ENCODE measurements at places on chromosomes 5 and 9.

GRCh38 chr9:129382281-129383018, 204.4 kb upstream of the IER5L start:
- no peak for DNase-seq

DNA sequence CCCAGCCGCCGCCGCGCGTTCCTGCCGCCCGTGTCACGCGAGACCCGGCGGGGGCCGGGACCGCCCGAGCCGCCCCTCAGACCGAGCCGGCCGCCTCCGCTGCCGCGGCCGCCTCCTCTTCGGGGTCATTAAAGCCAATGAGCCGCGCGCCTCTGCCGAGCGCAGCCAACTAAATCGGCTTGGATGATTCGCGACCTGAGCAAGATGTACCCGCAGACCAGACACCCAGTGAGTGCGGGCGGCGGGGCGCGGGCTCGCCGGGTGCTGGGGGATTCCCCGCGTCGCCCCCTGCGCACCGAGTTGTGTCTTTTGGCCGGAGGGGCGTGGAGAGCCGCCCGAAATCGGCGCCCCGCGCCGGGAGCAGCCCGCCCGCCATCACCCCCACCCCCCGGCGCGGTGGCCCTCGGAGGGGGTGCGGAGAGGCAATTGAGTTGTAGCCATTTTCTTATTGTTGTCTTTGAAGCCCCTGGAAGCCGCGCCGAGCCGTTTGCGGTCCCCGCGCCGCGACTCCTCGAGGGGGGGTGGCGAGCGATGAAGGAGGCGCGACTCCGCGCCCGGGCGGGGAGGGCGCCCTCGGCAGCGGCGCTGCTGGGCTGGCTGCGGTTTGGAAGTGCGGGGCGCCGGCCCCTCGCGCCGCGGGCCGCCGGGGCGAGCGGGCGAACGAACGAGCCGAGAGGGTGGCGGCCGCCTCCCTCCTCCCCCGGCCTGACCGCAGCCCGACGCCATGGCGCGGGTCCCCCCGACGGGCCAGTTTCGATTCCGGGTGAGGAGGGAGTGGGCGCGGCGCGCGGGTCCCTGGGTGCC, 1.0 kb downstream of the TLE4 start:
- DNase-seq = peak; percentile 65

GRCh38 chr9:123511326-123512277, 155.6 kb downstream of the CRB2 start:
- no peak for DNase-seq

DNA sequence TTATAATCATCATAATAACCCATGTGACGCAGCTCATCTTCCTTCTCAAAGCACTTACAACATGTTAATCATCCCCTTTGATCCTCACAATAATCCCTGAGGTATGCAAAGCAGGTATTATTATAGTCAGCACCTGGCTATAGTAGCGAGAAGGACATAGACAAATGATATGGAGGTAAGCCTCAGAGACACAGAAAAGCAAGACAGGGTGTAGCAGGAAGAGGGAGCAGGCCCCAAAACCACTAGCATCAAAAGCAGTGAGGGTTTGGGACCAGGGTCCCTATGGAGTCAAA, 139.2 kb upstream of the SLC30A5 start:
- DNase-seq = no peak

GRCh38 chr5:131794586-131794985, 2.2 kb downstream of the FNIP1 start:
- no peak for DNase-seq

- DNase-seq = no peak
These were observed 11.1 kb downstream of the URM1 start for GRCh38 chr9:128382261-128382660.

- no peak for DNase-seq
These were observed 1.4 kb upstream of the ERGIC1 start for GRCh38 chr5:172832383-172833315.

DNA sequence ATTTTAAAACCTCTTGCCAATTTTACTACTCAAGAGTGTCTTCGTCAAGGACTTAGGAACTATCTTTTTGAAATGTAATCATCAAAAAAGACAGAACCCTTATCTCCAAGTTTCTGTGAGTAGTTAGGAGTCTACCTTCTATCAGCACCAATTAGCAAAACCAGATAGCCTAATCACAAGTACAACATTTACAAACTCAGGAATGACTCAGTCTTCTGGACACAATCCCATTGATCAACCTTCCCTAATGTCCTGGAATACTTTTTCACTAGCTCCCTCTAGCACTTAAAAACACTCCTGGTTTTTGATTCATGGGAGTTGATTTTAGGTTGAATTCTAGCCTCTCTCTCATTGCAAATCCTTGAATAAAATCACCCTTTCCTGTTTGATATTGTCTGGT, 680.7 kb downstream of the PRR16 start:
- DNase-seq = no peak

GRCh38 chr5:150350524-150351344, 6.8 kb upstream of the TCOF1 start:
- peak; percentile 59 for DNase-seq

DNA sequence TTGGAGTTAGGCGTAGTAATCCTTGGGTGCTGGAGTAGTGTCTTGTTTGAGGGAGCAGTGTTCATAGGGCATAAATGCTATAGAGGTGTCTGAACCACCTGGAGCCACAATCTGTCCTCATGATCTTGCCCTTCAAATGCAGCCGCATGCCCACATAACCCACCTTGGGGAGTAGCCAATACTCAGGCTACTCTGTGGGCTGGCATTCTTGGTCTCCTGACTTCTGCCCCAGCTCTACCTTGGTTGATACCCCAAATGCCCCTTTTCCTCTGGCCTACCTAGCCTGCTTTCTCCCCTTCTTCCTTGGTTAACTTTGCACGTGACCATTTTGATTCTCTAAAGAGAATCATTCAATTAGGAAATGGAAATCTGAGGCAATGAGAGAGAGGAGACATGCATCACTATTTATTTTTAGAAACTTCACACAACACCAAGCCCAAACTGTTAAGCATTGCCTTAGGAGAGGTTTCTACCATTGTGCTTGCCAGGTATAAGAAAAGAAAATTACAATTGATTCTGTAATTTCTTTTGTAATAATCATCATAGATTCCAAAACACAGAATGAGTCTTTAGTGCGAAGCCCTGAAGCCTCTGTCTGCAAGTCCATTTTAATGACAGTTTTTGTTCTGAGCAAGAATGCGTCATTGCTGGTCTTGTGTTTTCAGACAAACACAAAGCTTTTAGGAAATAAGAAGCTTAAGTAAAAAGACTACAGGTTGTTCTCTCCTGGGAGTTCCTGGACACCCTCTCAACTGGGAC, 135.2 kb downstream of the C9orf152 start:
- DNase-seq = no peak

DNA sequence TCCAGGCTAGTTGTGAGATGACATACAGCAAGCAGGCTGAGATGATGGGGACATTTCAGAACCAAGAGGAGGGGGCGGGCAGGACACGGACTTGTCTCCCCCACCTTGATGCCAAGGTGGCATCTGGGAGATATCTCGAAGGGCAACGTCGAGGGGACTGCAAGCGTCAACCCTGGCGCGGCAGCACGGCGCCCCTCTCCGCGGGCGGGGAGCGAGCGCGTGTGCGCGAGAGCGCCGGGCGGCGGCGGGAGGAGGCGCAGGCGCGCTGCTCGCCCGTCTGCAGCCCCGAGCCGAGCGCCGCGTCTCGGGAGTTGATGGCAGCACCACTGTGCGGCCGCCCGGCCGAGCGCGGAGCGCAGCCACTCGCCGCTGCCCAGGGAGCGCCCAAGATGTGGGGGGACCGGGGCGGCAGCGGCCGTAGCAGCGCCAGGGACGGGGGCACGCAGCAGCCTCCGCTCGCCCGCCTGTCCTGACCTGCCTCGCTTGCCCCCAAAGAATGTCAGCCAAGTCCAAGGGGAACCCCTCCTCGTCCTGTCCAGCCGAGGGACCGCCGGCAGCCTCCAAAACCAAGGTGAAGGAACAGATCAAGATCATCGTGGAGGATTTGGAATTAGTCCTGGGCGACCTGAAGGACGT, at the start of gene PRR16:
PRR16 (plus strand) TSS at position 310 of the 636 bp plus-strand sequence.
- DNase-seq = peak; percentile 23

- no peak for DNase-seq
These were observed 24.8 kb upstream of the OTP start for GRCh38 chr5:77663090-77663863.

GRCh38 chr9:107161338-107161737, 121.7 kb upstream of the RAD23B start:
- no peak for DNase-seq

DNA sequence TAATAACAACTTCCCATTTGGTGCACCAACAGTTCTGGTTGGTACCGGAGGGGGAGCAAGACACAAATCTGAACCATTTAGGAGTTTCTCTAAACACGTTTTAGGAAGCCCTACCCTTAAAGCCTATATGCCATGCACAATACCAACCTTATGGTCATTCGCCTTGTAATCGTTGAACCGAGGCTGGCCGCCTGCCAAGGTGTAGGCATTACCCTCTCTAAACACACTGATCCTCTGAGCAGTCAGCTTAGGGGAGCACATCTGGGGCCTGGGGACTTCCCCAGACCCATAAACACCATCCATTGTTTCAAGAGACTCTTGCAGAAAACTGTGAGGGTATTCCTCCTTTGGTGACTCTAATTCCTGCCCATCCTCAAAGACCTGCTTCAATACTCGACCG, 328 bp downstream of the GRXCR2 start:
- DNase-seq = no peak

DNA sequence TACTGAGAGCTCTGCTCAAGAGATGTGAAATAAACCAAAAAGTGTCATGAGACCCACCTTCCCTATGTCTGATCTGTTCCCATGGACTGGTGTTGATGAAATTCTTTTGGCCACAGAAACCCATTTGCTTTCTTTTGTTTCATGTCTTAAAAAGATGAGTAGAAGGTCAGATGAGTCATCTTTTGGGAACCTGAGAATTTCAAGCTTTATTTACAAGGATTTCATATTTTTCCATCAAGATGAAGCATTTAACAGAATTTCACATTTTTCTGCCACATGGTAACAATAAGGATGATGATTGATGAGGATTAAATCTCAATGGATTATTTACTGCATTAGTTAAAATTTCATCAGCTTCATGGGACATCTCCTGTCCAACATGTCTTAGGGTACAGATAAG, 337.8 kb downstream of the DEPDC1B start:
- no peak for DNase-seq

- DNase-seq = no peak
These were observed 60.6 kb upstream of the FCN1 start for GRCh38 chr9:134978272-134978671.

DNA sequence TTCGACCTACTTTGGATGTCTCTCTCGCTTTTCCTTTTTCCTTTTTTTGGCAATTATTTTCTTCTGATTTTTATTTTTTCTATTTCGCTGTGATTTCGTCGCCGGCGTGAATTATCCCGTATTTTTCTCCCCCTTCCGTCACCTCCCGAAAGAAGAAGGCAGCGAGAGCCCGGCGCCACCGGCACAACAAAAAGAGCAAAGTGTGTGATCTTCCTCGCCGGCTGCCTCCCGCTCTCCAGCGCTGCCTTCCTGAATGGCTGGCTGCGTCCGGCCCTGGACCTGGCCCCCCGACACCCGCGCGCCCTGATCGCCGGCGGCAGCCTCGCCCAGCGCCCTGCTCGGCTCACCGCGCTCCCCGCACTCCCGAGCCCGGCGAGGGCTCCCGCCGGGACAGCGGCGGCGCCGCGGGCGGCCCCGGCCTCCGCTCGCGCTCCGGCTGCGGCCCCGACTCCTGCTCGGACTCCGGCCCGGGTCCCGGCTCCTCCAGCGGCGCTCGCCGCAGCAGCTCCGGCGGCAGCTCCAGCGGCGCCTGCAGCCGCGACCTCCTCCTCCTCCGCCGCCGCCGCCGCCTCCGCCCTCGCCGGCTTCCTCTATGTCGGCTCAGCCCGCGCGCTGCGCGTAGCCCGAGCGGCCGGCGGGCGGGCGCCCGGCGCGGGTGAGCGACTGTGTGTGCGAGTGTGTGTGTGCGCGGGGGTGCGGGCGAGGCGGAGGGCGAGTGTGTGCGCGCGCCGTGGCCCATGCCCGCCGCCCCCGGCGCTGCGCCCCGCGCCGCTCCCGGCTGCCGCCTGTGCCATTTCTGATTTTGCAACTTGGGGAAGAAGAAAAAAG, 960 bp downstream of the NR2F1 start:
- DNase-seq = no peak

DNA sequence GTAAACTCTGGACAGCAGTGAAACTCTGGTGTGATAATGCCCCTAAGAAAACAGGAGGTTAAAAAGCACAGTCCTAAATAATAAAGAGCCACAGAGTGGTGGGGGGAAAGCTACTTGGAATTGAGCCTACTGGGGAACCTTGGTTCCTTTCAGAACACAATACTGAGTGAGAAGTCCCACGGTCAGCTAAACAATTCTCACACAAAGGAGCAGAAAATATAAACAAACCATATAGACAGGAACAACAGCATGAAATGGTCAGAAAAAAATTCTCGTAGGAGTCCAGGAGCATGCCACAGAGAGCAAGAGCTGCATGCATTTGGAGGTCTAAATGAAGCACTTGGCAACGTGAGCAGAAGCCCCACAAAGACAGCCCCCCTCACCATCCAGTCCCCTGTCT, 56.0 kb downstream of the TEK start:
- no peak for DNase-seq

DNA sequence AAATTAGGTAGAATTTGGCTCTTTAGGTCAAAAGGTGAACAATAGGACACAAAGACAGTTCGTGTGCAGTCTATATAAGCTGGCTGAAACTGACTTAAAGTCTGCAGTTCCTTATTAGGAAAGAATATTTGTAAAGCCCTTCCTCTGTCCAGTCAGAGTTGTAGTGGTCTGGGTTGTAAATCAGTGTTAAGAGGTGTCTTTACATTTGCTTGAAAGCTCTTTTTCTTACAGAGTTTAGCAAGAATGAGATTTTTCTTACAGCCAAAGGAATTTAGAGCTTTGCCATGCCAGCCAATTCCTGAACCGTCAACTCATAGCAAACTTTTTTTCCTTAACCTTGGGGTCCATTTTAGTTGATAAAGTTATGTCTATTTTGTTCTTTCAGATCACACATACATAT, 786.1 kb upstream of the CTNND2 start:
- no peak for DNase-seq

- DNase-seq = no peak
These were observed 5.9 kb downstream of the PNPLA7 start for GRCh38 chr9:137544176-137544760.

- DNase-seq = peak; percentile 68
These were observed 1.0 kb downstream of the MATR3 start for GRCh38 chr5:139294374-139295165.

GRCh38 chr9:130198501-130199179, 26.4 kb downstream of the NCS1 start:
- DNase-seq = no peak

- DNase-seq = no peak
These were observed 47.9 kb upstream of the HSPA9 start for GRCh38 chr5:138623053-138623452.

GRCh38 chr5:40288800-40289485, 390.8 kb upstream of the PTGER4 start:
- DNase-seq = no peak

DNA sequence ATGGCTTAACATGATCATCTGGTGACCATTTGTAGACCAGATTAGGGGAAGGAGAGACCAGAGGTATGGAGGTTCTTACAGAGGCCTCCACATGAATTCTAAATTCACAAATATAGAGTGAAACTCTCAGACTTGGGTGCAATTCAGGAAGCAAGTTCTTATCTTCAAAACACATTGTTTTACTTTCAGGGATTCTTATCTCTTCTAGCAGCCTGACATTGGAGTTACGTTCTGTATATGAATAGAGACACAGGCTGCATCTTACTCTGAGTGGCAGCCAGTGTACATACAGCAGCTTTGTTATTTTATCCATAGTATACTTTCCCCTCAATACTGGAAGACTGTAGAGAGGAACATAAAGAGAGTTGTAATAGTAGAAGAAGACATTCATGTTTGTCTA, 1331.7 kb upstream of the WWC1 start:
- DNase-seq = no peak

- DNase-seq = no peak
These were observed 42.3 kb upstream of the DMAC1 start for GRCh38 chr9:7841831-7842230.

GRCh38 chr9:89810431-89810830, 205.6 kb downstream of the GADD45G start:
- DNase-seq = no peak

All from activated naive CD8-positive, alpha-beta T cell treated with anti-CD3 and anti-CD28 coated beads, Interleukin-2, amount 50 U/mL, for 24 hours (primary cell).